Spleen (tissue), 13 donors: ENCODE measurements at places on chromosomes 12 and 14. TPM values are rescaled to one million over a fixed set of nuclear protein-coding genes. Genes with fewer than 3 reads are reported as not detected.

The NTN4 gene
- total RNA-seq, result 343 TPM

The CEP170B gene
- 5.9 TPM for total RNA-seq

The BLTP3B gene
- 30.6 TPM for total RNA-seq

The ENTPD5 gene
- 11.4 TPM for total RNA-seq

The KCNA1 gene
- 0.32 TPM for total RNA-seq

The IL26 gene
- not detected for total RNA-seq

The NID2 gene
- 10.8 TPM for total RNA-seq

The ASPG gene
- 0.10 TPM for total RNA-seq

The KERA gene
- total RNA-seq, result not detected
